ENCODE measurements at places on chromosomes 11 and 22. TPM values are rescaled to one million over a fixed set of nuclear protein-coding genes. Genes with fewer than 3 reads are reported as not detected.

OR6T1 gene
- not detected for total RNA-seq

CARD16 gene
- total RNA-seq, result 5.1 TPM

SEC14L6 gene
- total RNA-seq, result 4.3 TPM

CTSW gene
- total RNA-seq, result 0.82 TPM

- H3K27me3 ChIP-seq, result no peaks in the 10 kb centered on the region
- H3K4me1 ChIP-seq, result no peaks in the 10 kb centered on the region
- peak overlapping the region; percentile 94 for H3K27ac ChIP-seq
- H3K4me3 ChIP-seq, result peak overlapping the region; percentile 56
- H3K36me3 ChIP-seq, result no peaks in the 10 kb centered on the region
These were observed 554 bp upstream of the NECTIN1 start for GRCh38 chr11:119729581-119729927.

DNA sequence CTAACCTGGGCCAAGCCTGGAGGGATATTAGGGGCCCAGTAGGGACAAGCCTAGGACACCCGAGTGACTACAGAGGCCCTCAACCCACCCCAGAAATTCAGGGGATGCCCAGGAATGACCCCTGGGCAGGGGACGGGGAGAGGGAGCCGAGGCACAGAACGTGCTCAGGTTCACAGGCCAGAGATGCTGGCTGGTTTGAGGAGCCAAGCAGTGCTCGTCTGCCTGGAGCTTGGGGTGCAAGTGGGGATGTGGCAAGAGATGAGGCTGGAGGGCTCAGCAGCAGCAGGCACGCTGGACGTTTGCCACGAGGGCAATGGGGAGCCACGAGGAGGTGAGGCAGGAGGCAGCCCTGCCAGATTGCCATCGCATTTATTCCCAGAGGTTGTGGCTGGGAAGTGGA, 34.0 kb upstream of the EMID1 start:
- peak; percentile 62 for DNase-seq
- H3K36me3 ChIP-seq, result no peaks in the 10 kb centered on the region
- H3K4me1 ChIP-seq, result no peaks in the 10 kb centered on the region

DNA sequence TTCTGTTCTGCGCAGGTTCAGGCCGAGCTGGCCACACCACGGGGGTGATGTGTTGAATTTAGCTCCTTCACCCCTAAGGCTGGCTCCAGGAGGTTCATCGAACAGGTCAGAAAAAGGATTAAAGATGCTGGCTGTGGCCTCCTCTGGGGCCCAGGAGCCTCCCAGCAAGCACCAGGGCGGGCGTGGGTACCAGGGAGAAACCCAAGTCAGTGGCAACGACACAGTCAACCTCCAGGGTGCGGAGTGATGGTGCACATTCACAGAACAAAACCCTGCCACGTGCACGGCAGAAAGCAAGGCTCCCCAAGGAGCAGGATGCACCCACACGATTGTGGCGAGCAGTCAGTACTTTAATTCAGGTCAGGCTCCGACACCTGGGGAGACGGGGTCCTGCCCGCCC, 10.8 kb downstream of the C11orf24 start:
- H3K4me1 ChIP-seq, result peaks cover 13% of the 10 kb centered on the region
- no peak overlapping the region for H3K27ac ChIP-seq
- H3K27me3 ChIP-seq, result no peaks in the 10 kb centered on the region
- peaks cover 24% of the 10 kb centered on the region for H3K36me3 ChIP-seq
- DNase-seq, result no peak
- no peak overlapping the region for H3K4me3 ChIP-seq

DNA sequence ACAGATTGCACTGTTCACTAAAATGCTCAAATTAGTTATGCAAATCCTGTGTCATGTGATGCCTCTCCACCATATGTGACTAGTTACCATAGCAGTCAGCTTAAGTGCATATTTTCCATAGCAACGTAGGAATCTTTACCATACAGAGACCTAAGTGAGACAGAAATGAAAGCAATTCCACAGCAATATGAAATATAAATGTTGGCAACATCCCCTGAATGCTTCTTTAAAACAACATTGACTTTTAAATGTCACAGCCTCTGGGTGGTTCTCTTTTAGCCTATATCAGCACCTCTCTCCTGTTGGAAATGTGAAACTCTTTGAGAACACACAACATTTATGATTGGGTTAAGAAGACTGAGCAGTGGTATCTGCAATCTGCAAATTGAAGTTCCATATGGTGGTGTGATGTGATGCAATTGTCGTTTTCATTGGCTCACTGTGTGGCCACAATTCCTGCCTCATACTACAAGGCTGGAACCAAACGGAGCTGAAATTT, 814.6 kb downstream of the DLG2 start:
- no peak overlapping the region for H3K4me3 ChIP-seq
- H3K4me1 ChIP-seq, result no peaks in the 10 kb centered on the region
- H3K27ac ChIP-seq, result no peak overlapping the region
- H3K27me3 ChIP-seq, result no peaks in the 10 kb centered on the region

DNA sequence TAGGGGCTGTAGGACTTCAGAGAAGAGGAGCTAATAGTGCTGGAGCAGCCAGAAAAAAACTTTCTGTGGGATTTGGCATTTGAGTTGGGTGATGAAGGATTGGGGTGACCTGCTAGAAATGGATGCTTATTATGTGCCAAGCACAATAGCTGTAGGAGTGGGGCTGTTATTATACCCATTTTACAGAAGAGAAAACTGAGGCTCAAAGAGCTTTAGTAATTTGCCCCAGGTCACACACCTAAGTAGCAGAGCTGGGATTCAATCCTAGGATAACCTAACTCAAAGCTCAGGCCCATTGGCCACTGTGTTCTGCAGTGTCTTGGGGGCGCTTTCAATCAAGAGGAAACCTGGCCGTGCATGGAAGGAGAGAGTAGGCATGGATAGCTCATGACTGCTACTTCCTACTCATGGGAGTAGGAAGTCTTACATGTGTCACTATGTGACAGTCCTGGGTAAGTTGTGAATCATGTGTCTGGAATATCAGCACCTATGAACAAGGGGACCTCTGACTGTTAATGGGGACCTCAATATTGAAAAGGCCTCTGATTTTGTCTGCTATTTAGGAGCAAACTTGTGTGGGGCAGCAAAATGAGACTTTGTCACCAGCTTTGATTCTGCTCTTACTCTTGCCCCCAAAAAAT, 6.1 kb upstream of the ELF5 start:
- no peaks in the 10 kb centered on the region for H3K36me3 ChIP-seq
- H3K27me3 ChIP-seq, result no peaks in the 10 kb centered on the region
- DNase-seq, result no peak
- no peak overlapping the region for H3K4me3 ChIP-seq

DNA sequence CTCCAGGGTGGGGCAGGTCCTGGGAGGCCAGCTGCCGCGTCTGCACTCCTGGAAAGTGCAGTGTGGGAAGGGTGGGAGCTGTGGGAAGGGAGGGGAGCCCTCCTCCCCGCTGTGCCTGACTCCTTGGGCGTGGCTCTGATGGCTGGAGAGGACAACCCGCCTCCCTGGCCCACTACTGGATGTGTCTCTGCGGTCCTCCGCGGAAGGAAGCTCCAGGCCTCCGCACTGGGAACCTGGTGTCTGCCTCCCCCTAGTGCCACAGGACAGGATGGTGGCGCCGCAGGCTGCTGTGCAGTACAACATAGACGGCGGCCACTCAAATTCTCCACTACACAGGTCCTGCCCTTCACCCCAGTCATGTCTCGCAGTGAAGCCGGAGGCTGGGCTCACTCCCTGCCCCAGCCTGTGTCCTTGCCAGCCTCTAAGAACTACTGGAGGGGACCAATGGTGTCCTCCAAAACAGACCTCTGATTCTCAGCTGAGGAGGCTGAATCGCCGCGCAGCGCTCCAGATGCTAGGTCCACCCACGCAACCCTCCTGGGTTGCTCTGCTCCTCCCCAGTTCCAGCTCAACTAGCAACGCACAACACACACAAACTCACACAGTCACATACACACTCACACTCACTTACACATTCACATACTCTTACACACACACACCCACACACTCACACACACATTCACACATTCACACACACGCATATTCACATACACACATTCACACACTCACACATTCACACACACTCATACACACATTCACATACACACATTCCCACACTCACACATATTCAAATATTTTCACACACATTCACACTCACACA, 12.4 kb upstream of the DSCAML1 start:
- H3K4me1 ChIP-seq, result peaks cover 2% of the 10 kb centered on the region
- peak overlapping the region; percentile 43 for H3K27ac ChIP-seq
- DNase-seq, result peak; percentile 88
- no peaks in the 10 kb centered on the region for H3K27me3 ChIP-seq

DNA sequence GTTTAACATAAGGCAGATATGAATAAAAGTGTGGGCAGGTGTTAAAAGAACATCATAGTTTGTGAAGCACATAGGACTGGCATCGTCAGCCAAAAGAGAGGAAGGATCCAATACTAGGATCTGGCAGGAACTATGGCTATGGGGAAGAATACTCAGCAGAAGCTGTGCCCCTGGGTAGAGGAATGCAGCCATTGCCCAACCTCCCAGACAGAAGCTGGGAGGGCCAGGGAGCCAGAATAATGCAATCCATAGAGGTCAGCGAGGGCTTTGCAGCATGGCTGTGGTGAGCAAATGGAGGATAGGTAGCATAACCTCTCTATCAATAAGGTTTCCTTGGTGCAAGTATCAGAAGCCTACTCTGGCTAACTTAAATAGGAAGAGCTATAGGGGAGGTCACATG, 11.7 kb upstream of the CSTF3 start:
- DNase-seq, result no peak
- H3K4me3 ChIP-seq, result no peak overlapping the region
- no peaks in the 10 kb centered on the region for H3K27me3 ChIP-seq
